Upper lobe of left lung (tissue), 6 donors: ENCODE measurements at places on chromosomes 1 and 21. TPM values are rescaled to one million over a fixed set of nuclear protein-coding genes. Genes with fewer than 3 reads are reported as not detected.

The FGR gene
- total RNA-seq = 59.8 TPM

The SPATA21 gene
- total RNA-seq = not detected

The PTCH2 gene
- total RNA-seq = 0.30 TPM

The RASSF5 gene
- 55.1 TPM for total RNA-seq

The CCDC185 gene
- total RNA-seq = not detected

The SLC26A9 gene
- 17.2 TPM for total RNA-seq

The BRWD1 gene
- 48.2 TPM for total RNA-seq

The ZNF593 gene
- 9.8 TPM for total RNA-seq

The POMGNT1 gene
- 37.7 TPM for total RNA-seq

GRCh38 chr1:21234779-21235178 is 55.5 kb downstream of the ECE1 start:
- no peak for DNase-seq

DNA sequence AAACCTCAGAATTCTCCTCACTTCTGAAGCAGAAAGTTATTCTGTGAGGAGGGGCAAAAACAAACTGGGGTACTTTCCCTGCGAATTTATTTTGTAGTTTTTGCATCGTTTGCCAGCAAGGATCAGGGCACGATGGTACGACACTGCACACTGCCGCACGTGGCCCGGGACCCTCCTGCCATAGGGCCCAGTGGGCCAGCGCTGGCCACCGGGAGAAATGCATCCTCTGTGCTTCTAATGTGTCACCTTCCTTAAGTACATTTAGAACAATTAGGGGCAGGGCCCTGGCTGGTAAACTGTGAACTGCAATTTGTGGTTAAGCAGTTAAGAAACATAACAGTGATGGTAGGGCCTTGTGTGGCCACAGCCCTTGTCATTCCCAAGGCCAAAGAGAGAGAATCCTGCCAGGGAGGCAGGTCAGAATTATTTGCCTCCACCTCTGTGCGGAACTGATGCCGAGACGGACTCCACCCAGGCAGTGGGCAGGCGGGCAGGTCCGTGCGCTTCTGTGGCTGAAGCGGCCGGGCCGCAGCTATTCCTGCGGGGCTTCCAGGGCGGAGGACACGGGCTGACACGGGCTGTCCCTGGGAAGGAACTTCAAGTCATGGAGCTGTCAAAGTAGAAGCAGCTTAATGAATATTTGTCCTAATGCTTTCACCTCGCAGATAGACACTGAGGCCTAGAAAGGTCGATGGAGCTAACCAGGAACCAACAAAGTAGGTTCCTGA is 12.5 kb downstream of the GPR137B start:
- no peak for DNase-seq

DNA sequence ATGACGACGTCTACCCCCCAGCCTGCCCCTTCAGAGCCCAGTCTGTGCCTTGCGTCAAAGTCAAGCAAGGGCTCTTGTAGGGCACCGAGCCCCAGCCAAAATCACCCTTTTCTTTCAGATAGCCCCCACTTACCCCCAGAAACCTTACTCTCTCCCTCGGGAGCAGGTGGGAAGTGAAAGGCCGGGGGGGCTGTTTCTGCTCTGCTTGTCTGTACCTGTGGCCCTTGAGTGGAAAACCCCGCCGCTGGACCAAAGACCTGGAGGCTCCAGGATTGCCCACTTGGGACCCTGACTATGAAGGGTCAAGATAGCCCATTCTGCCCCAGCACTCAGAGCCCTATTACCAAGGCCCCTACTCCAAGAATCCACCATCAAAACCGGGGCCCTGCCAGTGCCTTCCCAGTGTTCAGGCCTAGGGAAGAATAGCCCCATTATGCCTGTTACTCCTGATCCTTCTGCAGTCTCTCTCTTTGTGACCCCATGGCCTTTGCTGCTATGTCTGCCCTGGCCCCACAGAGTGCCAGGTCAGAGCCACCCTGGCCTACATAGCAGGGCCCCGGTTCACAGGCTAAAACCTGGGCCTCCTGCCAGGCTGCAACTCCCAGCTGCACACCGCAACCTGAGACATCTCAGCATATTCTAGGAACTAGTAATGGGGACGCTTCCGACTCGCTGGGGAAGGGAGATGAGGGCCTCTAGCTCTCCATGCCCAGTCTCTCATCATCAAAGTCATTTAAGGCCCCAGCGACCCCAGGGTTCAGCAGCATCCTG is 22.2 kb upstream of the HPDL start:
- no peak for DNase-seq

DNA sequence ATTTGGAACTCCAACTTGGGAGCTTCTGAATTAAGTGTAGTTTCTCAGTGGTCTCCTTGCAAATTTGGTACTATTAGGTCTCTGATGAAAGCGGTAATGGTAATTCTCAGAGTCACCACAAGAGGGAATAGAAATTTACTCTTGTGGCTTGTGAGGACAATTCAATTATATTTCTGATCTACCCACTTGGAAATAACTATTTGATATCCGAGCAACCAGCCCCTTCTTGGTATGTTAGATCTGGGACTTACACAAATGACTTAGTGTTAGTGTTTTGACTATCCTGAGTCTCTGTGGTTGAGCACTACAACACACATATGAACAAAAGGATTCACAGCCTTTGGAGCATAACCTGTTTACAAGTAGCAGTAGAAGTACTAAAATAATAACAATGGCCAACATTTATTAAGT is 68.1 kb downstream of the RPS6KA1 start:
- DNase-seq = no peak

DNA sequence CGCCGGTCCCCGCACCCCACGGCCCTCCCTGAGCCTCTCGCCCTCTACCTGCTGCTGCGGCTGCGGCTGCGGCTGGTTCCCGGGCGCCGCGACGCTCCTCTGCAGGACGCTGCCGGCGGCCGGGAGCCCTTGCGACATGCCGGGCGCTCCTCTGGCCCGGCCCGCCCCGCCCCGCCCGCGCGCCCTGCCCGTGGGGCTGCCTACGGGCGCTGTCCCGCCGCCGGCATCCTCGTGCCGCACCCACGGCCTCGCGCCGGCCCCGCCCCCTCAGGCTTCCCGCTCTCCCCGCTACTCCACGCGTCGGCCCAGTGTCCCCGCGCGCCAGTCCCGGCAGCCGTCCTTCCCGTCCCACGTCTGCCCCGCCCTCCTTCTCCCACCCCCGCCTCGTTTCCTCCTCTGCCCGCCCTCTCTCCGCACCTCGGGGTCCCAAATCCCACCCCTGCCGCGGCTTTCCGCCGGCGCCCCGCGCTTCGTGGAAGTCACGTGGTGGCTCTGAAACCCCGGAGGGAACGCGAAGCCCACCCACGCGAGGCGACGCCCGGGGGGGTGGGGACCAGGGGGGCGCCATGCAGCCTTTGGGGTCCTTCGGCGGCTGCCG is at the start of gene BATF3:
Gene BATF3 (minus strand): TSS at position 216 of the 598 bp plus-strand sequence. CDS start 78 bp downstream, at position 138.
- DNase-seq = peak; percentile 51

DNA sequence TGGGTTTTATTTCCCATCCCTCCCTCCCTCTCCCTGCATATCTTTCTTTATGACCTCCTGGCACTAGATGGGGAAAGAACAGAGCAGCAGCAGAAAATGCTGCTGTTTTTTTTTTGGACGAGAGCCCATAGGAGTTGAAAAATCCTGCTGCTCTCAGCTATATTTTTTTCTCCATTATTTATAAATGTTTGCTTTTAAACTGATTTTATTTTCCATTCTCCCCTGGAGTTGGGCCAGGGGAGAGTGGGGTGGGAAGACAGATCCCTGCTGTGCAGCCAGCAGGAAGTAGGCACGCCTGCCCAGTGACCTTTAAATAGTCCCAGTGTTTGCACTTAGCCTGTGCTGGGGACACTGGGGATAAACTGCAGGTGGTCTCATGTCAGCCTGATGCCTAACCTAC is 17.4 kb downstream of the SFT2D2 start:
- DNase-seq = no peak

- no peak for DNase-seq
These were observed 201.0 kb downstream of the PBX1 start for GRCh38 chr1:164759979-164760469.

- DNase-seq = no peak
These were observed 60.5 kb upstream of the KIAA1614 start for GRCh38 chr1:180851995-180852887.

DNA sequence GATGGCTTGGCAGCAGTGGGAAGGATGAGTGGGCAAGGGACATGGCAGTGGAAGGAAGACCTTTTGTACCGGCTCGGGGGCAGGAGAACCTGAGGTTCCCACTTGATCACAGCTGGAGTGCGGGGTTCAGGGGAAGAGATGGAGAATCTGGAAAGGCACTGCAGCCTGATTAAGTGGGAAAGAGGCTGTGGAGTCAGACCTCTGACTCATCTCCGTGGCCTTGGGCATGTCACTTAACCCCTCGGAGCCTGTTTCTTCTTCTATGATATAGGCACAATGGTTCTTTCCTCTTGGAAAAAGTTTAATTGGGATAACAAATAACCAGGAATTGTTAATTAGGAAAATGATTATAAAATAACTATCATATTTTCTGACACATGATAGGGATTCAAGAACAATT is 13.1 kb upstream of the TMEM61 start:
- DNase-seq = no peak

DNA sequence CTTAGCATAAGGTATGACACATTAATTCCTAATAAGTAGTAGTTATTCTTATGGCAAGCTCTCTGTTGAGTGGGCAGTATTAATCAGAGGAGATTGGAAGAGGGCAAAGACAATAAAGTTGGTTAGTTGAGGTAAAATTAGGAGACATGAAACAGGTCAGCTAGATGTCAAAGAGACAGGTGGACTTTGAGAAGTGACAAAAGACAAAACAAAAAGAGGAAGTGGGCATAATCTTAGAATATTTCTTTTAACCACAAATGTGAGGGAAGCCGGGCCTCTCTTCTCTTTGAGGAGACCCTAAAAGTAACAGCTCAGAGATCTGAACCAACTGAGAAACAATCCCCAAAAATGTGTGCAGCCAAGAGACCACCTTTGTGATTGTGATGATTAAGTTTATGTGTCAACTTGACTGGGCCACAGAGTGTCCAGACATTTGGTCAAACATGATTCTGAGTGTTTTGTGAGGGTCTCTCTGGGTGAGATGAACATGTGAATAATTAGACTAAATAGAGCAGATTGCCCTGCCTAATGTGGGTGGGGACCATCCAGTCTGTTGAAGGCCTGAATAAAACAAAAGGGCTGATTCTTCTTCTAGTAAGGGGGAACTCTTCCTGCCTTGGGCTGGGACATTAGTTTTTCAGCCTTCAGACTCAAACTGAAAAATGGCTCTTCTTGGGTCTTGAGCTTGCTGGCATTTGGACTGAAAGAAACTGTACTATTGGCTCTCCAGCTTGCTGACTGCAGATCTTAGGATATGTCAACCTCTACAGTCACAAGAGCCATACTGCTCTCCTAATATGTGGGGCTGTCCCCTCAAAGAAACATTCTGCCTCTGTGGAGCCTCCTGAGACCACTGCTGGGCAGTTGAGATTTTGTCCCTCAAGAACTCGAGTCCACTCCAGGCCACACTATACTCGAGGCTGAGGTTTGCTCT is 40.0 kb downstream of the FCRL5 start:
- no peak for DNase-seq

- no peak for DNase-seq
These were observed 299.4 kb downstream of the ZP4 start for GRCh38 chr1:237591353-237591752.

DNA sequence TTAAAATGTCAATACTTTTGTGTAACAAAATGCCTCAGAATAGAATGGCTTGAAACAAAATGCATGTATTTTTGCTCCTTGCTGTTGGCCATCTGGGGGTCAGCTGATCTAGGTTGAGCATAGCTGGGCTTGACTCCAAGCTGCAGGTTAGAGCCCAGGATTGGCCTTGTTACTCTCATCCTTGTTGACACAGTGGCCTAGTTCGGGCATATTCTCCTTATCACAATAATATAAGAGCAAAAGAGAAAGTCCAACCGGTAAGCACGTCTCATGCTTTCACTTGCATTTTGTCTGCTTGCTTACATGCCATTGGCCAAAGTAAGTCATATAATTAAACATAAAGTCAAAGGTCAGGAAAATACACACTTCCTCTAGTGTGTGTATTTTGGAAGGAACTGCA is 456.2 kb downstream of the KCNT2 start:
- no peak for DNase-seq

DNA sequence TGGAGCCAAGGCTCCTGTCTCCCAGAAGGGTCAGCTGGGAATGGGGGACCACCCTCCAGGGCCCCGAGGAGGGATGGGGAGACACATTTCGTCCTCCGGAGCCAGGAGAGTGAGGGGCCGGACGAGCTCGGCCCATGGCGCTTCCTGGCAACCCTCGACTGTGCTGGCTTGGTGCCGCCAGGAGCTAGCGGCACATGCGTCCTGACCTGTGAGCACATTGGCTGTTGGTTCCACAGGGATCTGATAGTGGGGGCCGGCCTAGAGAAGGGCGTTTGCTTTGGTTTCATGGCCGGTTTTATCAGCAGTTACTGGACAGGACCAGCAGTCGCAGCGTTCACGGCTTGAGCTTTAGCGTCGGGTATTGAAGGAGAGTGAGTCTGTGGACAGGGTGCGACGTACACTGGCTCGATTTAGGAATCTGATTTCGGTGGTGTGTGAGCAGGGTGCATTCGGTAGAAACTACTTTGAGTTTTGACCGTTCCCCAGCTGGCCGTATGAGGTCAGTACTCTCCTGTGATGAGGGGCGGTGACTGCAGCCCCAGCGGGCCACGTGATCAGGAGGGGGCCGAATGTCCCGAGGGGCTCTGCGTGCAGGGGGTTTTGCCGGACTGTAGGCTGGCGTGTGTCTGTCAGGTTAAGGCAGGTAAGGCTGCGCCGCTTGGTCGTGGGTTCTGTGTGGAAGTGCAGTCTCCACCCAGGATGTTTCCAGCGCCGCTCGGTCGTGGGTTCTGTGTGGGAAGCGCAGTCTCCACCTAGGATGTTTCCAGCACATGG is 18.7 kb downstream of the FAAP20 start:
- no peak for DNase-seq

DNA sequence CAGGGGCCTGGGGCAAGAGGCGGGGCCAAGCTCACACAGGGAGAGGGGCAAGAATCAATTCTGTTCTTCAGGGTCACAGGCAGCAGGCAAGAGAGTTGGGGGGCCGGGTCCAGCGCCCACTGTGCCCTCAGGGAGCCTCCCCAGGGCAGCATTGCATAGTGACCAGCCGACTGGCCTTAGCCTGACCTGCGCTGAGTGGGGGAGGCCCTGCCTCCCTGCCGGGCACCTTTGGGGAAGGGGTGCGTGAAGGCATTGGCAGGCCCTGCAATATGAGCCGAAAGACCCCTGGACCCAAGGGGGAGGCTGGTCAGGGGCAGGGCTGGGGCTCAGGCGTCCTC is 12.2 kb downstream of the SCNN1D start:
- no peak for DNase-seq

GRCh38 chr1:97464305-97464704 is 456.5 kb downstream of the DPYD start:
- DNase-seq = no peak

- DNase-seq = peak; percentile 47
These were observed 73.1 kb upstream of the GJB5 start for GRCh38 chr1:34681480-34682451.

- DNase-seq = no peak
These were observed 221.5 kb downstream of the GRIK1 start for GRCh38 chr21:29718081-29718815.

DNA sequence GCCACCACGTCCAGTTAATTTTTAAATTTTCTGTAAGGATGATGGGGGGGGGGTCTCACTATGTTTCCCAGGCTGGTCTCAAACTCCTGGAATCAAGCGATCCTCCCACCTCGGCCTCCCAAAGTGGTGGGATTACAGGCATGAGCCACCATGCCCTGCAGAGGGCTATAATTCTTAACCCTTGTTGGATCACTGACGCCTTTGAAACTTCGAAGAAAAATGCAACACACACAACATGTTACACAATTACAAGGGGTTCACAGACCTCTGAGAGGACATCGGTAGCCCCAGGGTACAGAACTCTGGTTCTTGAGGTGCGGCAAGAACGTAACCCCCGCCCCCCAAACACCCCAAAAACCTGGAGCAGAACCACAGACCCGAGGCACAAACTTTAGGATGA is 8.4 kb upstream of the LUZP1 start:
- DNase-seq = no peak
